GM12878 (cell line): ENCODE measurements at places on chromosomes 11 and 22. TPM values are rescaled to one million over a fixed set of nuclear protein-coding genes. Genes with fewer than 3 reads are reported as not detected.

DNA sequence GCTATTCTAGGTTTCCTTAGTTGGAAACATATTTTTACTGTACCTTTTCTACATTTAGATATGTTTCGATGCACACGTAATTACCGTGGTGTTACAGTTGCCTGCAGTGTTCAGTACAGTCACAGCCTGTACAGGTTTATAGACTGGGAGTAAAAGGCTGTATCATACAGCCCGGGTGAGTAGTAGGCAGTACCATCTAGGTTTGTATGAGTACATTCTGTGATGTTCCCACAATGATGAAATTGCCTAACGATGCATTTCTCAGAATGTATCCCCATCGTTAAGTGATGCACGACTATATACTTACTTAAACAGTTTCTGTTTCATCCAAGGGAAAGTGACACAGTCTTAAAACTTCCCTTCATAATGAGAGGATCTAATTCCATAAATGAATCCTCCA lies 13.1 kb upstream of the THY1 start:
- DNase-seq = no peak
- no peak overlapping the region for H3K27ac ChIP-seq
- H3K27me3 ChIP-seq = no peaks in the 10 kb centered on the region
- no peak overlapping the region for H3K4me3 ChIP-seq
- H3K4me1 ChIP-seq = peaks cover under 1% of the 10 kb centered on the region

GRCh38 chr11:70183483-70184176 lies 19.5 kb upstream of the FADD start:
- no peaks in the 10 kb centered on the region for H3K4me1 ChIP-seq
- H3K36me3 ChIP-seq = no peaks in the 10 kb centered on the region
- H3K27me3 ChIP-seq = peaks cover 2% of the 10 kb centered on the region; the same call in 1 of the 2 replicates

GRCh38 chr11:94325681-94326080 lies 21.3 kb downstream of the IZUMO1R start:
- H3K36me3 ChIP-seq = no peaks in the 10 kb centered on the region
- no peaks in the 10 kb centered on the region for H3K27me3 ChIP-seq
- peak; percentile 9 for DNase-seq
- no peaks in the 10 kb centered on the region for H3K4me1 ChIP-seq
- no peak overlapping the region for H3K27ac ChIP-seq

GRCh38 chr11:2315395-2316168 lies 13.8 kb downstream of the TSPAN32 start:
- H3K27me3 ChIP-seq = no peaks in the 10 kb centered on the region
- DNase-seq = no peak
- no peaks in the 10 kb centered on the region for H3K4me1 ChIP-seq
- no peaks in the 10 kb centered on the region for H3K36me3 ChIP-seq

- no peak overlapping the region for H3K4me3 ChIP-seq
- no peaks in the 10 kb centered on the region for H3K4me1 ChIP-seq
- no peak for DNase-seq
- H3K27me3 ChIP-seq = no peaks in the 10 kb centered on the region
- H3K27ac ChIP-seq = no peak overlapping the region
Measured at GRCh38 chr11:64619196-64619595, 28.2 kb downstream of the SLC22A12 start.

DNA sequence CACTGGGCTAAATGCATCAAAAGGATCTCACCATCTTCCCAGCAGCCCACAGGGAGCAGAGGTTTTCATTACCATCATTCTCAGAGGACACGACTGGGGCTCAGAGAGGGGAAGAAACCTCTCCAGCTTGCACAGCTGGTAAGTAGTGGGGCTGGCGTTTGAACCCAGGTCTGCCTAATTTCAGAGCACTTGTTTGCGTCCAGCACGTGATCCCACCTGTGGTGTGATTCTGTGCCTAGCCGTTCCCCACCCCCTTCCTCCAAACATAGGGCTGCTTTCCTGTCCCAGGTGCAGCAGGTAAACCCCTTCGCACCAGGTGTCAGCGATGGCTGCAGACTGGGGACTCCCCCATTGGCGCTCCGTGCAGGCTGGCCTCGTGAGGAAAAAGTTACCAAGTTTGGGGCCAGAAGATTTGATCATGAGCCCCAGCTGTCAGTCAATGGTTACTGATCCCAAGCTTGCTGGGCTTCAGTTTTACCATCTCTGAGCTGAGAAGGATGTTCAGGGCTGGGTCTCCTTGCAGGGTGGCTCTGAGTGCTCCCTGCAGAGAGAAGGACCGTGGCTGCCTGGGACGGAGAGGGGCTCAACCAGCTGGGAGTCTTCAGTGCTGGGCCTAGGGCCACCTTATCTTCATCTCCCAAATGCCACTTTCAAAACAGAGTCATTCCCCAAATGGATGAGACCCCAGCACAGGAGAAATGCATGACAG lies 445.6 kb downstream of the TBC1D22A start:
- DNase-seq = no peak
- H3K27me3 ChIP-seq = no peaks in the 10 kb centered on the region
- H3K4me3 ChIP-seq = no peak overlapping the region
- H3K4me1 ChIP-seq = no peaks in the 10 kb centered on the region
- H3K36me3 ChIP-seq = no peaks in the 10 kb centered on the region

DNA sequence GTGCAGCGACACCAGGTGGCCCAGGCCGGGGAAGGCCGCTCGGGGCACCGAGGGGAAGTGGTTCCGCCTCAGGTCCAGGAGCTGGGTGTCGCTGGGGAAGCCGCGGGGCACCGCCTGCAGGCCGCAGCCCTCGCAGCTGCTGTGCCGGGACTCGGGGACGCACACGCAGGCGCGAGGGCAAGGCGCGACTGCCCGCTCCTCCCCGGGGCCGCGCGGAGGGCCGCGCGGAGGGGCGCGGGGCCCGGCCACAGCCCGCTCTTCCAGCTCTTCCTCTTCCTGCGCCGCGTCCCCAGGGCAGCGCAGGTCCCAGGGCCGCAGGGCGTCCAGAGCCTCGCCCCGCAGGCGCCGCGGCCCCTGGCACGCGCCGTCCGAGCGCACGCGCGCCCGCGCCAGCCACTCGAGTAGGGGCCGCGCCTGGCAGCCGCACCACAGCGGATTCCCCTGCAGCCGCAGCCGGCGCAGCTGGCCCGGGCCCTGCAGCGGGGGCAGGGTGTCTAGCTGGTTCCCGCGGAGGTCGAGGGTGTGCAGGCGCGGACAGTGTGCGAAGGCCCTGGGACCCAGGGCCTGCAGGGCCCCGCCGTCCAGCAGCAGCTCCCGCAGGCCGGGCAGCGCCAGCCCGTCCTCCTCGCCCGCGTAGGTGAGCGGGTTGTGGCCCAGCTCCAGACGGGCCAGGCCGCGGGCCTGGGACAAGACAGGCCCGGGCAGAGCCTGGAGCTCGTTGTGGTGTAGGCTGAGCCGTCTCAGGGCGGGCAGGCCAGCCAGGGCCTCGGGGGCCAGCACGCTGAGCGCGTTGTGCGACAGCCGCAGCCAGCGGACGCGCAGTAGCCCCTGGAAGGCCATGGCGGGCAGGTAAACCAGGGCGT lies 2.8 kb downstream of the CHADL start:
- H3K4me1 ChIP-seq = peaks cover 3% of the 10 kb centered on the region; the same call in 1 of the 2 replicates
- H3K36me3 ChIP-seq = no peaks in the 10 kb centered on the region
- no peaks in the 10 kb centered on the region for H3K27me3 ChIP-seq
- H3K27ac ChIP-seq = no peak overlapping the region
- DNase-seq = peak; percentile 21

- peaks cover 77% of the 10 kb centered on the region for H3K36me3 ChIP-seq
- DNase-seq = no peak
- no peak overlapping the region for H3K4me3 ChIP-seq
- H3K27me3 ChIP-seq = no peaks in the 10 kb centered on the region
- no peak overlapping the region for H3K27ac ChIP-seq
Measured at GRCh38 chr22:40421082-40421350, 50.6 kb downstream of the SGSM3 start.

DNA sequence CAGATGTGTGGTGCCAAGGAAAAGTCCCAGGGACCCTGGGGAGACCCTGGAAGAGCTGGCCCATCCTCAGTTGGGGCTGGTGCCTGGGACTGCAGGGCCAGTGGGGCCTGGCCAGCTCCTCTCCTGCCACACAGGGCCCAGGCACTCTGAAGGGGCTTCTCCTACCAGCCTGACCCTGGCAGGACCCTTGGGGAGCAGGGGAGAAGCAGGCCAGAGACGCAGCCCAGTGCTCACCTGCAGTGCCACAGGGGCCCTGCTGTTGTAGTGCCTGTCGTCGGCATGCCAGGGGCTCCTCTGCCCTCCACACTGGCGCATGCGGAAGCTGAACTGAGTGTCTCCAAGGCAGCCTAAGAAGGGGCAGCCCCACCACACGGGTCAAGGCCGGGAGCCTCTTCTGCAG lies 9.1 kb downstream of the DENND6B start:
- H3K4me1 ChIP-seq = peaks cover 13% of the 10 kb centered on the region
- no peak for DNase-seq
- H3K27me3 ChIP-seq = no peaks in the 10 kb centered on the region

DNA sequence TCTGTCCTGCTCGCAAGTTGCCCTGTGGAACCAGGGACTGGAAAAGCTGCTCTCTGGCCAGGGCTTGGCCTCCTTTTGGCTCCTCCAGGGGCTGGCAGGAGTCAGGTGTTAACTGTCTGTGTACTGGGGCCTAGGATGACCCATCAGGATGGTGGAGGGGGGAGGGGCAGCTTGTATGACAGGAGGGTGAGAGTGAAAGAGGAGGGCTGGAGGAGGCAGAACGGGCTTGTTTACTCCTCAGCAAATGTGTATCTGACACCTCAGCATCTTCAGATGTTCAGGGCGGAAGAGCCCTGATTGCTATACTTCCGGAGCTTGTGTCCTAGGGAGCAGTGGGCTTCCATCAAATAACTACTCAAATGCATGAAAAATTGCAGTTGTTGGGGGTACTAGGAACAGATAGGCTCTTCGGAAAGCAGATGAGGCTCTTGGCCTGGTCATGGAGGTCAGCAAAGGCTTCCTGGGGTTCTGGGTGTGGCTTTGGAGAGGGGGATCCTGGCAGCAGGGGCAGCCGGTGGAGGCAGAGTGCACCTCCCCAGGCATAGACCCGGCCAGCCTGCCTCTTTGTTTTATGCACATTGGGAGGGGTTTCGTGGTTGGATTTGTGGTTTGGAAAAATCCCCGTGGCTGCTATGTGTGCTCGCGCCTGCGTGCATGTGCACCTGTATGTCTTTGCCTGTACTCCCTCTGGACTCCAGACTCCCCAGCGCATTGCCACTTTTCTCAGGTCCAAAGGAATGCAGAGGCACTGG lies 31.2 kb downstream of the CD82 start:
- peak; percentile 84 for DNase-seq
- peak overlapping the region; percentile 49; the same call in 1 of the 2 replicates for H3K4me3 ChIP-seq
- H3K27me3 ChIP-seq = no peaks in the 10 kb centered on the region
- peak overlapping the region; percentile 91 for H3K27ac ChIP-seq
- peaks cover 10% of the 10 kb centered on the region; the same call in 1 of the 2 replicates for H3K36me3 ChIP-seq

- H3K36me3 ChIP-seq = no peaks in the 10 kb centered on the region
- no peak for DNase-seq
- no peaks in the 10 kb centered on the region; the same call in 1 of the 2 replicates for H3K27me3 ChIP-seq
- no peaks in the 10 kb centered on the region for H3K4me1 ChIP-seq
- H3K4me3 ChIP-seq = no peak overlapping the region
Measured at GRCh38 chr11:20248121-20248772, 88.0 kb upstream of the DBX1 start.

- no peak for DNase-seq
- H3K4me1 ChIP-seq = no peaks in the 10 kb centered on the region
- no peak overlapping the region for H3K27ac ChIP-seq
- no peaks in the 10 kb centered on the region for H3K36me3 ChIP-seq
Measured at GRCh38 chr11:119978696-119979095, 159.2 kb downstream of the TRIM29 start.

DNA sequence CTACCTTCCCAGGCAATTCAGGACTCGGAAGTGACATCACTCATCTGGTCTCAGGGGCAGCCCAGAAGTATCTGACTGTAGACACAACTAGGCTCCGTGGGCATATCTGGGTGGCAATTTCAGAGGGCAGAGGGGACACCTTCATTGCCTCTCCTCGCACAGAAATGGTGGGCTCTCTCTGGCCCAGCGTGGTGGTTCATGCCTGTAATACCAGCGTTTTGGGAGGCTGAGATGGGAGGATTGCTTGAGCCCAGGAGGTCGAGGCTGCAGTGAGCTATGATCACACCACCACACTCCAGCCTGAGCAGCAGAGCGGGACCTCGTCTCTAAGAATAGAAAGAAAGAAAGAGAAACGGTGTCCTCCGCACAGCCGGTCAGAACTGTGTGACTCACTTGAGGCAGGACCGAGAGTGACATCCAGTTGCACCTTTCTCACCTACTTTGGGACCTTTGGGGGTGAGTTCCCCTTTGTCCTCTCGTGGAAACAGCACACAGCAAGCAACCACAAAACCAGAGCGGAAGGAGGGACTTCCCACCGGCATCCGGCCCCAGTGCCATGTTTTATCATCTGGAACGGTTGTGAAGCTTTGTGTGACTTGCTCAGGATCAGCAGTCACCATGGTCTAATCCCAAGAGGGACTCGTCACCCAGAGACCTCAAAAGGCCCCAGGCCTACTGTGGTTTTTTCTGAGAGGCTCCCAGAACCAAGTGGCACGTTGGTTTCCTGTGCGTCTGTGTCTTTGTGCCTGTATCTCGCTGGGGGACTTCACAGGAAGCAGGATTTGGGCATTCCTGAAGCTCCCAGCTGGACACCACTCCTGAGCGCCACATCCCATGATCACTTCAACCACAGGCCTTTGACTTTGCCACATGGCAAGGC lies 38.4 kb upstream of the EMID1 start:
- H3K27me3 ChIP-seq = no peaks in the 10 kb centered on the region; the same call in 1 of the 2 replicates
- peak overlapping the region; percentile 76 for H3K27ac ChIP-seq
- H3K4me3 ChIP-seq = no peak overlapping the region
- DNase-seq = peak; percentile 100

DNA sequence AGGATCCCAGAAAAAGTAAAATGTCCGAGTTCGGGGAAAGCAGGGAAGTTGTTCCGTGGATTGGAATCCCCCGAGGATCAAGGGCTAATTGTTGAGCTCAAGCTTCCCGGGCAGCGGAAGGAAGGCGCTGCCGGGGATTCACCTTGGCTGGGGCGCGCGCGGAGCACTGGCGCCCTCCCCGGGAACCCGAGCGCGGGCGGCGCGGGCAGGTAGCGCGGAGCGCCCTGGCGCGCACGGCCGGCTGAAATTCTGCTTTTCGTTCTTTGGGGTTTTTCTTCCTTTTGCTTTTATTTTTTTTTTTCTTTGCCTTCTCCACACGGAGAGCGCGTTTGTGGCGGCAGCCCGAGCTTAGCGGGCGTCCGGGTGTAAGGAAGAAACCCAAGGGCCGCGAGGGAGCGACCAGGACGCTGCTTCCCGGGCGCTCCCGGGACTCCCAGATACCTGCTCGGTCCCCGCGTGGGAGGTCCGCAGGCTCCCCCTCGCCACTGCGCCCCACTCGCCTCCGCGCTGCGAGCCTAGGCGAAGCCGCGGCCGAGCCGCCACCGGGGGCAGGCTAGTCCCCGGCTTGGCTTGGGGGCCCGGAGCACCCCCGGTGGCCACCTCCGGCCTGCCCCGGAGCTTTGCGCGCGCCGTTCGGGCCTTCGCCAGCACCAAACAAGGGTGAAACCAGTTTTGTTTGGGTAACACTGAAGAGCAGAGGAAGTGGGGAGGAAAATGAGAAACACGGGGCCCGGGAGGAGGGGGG lies 4.8 kb upstream of the IGF2 start:
- H3K27ac ChIP-seq = no peak overlapping the region
- DNase-seq = no peak
- no peak overlapping the region for H3K4me3 ChIP-seq
- no peaks in the 10 kb centered on the region for H3K36me3 ChIP-seq
- no peaks in the 10 kb centered on the region for H3K4me1 ChIP-seq

The TIMP3 gene
- polyA plus RNA-seq = 0.30 and 0.57 TPM in 2 replicates

The TMEM151A gene
- not detected in 2 replicates for polyA plus RNA-seq

The HDAC10 gene
- polyA plus RNA-seq = 5.0 and 5.9 TPM in 2 replicates

The OR51B4 gene
- not detected in 2 replicates for polyA plus RNA-seq

The NRIP3 gene
- 0.25 TPM in 1 of 2 replicates, not detected in the other for polyA plus RNA-seq

The HSPB2 gene
- polyA plus RNA-seq = not detected in 2 replicates

The LSP1 gene
- 442 and 464 TPM in 2 replicates for polyA plus RNA-seq

The SLC22A12 gene
- polyA plus RNA-seq = not detected in 2 replicates

The KDELR3 gene
- polyA plus RNA-seq = 0.26 and 0.32 TPM in 2 replicates
